Urothelium cell line (cell line): ENCODE measurements at places on chromosomes 2 and 18.

GRCh38 chr18:25734336-25734735 lies 356.1 kb downstream of the SS18 start:
- no peak for DNase-seq

DNA sequence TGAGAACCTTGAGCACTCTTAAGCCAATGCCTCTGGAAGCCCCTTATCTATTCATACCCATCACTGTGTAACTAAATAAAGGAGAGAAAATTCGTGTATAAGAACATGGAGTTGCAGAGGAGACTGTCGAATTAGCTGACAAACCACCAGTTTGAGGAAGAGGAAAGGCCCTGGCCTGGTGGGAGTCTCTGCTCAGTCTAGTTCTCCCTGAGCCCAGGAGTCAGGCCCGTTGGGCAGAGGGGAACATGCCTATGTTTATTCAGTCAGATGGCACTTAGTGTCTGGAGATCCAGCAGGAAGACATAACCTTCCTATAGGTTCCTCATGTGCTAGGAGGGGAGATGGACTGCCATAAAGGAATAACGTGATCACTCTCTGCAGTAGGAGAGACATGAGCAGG lies 60.3 kb downstream of the MGAT5 start:
- DNase-seq = no peak

DNA sequence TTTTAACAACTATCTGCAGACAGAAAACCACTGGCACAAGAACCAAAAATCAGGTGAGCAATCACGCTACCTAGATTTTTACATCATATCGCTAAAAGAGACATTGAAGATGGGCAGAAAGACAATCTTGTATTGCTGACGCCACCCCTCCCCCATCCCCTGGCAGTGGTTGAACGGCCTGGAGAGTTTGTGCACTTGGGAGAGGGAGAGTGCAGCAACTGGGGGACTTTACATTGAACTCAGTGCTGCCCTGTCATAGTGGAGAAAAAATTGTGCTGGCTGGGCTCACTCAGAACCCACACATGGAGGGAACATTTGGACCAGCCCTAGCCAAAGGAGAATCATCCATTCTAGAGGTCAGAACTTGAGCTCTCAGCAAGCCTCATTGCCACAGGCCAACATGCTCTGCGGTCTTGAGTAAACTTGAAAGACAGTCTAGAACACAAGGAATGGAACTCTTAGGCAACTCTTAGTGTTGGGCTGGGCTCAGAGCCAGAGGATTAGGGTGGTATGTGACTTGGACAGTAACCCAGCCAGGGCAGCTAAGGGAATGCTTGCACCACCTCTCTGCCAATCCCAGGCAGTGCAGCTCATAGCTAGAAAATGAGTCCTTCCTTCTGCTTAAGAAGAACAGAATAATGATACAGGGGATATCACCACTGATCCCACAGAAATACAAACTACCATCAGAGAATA lies 220.0 kb upstream of the CYP26B1 start:
- peak; percentile 78 for DNase-seq

GRCh38 chr2:56456791-56457190 lies 273.0 kb downstream of the CCDC85A start:
- DNase-seq = no peak

DNA sequence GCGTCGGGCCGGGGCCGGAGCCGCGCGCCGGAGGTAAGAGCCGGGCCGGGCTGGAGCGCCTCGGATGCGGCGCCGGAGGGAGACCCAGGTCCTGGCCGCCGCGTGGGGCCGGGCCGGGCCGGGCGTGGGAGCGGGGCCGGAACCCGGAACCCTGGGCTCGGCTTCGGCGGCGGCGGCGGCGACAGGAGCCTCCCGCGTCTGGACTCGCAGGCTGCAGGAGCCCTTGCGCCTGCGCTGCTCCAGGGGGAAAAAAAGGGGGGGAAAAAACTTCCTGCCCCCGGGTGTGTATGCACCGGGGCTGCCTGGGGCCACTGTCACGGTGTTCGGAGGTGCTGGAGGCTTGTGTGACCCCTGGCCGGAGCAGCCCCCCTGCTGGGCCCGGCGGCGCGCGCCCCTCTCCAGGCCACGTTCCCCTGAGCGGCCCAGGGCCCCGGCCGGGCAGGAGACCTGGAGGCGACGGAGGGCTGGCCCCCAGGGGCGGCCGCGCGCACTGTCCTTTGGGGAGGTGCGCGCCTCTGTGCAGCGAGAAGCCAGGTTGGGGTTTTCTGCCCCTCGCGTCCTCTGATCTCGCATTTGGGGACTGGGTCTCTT lies 864 bp downstream of the KLHL29 start:
- peak; percentile 67 for DNase-seq

GRCh38 chr2:145112467-145112866 lies 592.5 kb upstream of the ZEB2 start:
- no peak for DNase-seq

DNA sequence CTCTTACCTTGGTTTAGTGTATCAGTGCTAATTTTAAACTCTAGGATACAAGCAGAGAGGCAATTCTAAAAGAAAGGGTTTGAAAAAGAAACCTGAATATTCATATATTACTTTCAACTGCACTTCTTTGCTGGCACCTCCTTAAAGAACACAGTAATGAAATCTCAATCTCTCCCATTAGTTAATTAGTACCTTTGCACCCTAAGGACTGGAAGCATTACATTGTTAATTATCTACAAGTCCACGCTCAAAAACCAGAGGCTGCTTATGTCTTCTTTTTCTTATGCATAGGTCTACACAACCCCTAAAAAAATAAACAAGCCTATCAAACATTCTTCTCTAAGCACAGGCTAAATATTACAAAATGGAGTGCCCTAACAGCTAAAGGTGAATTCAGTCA lies 20.2 kb downstream of the EPHA4 start:
- no peak for DNase-seq

- no peak for DNase-seq
Measured at GRCh38 chr2:229059331-229060033, 211.6 kb downstream of the PID1 start.

GRCh38 chr2:61181382-61182058 lies 19.5 kb downstream of the C2orf74 start:
- DNase-seq = no peak

GRCh38 chr18:73647391-73647790 lies 500.2 kb downstream of the FBXO15 start:
- no peak for DNase-seq

DNA sequence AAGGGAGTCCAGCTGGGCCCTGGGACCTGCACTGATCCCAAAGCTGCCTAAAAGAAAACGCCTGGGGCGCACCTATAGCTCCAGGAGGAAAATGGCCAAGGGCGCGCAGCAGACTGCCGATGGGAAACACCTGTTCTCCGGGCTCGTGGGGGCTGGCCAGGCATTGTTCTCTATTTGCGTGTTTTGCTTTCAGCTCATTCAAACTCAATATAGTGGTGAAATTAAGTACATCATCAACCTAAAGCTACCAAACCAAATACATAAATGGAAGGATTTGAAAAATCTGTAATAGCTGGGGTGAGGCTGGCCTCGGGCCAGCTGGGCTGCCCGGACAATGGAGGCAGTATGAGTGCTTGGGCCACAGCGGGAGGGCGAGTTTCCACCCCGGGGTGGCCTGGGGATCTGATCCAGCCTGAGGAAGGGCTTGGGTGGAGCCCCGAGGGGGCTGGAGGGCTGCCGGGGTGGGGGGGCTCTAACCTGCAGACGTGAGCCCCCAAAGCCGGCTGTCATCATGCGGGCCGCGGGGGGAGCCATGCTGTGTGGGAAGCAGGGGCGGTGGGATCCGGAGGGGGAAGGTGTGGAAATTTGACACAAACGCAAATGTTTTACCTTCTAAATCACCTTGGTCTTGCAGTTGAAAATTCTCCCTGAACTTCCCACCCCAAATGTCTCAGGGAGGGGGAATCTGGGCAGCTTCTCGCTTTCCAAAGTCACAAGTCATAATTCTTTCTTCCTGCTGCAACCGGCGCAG lies 77.6 kb downstream of the ASB1 start:
- DNase-seq = no peak

DNA sequence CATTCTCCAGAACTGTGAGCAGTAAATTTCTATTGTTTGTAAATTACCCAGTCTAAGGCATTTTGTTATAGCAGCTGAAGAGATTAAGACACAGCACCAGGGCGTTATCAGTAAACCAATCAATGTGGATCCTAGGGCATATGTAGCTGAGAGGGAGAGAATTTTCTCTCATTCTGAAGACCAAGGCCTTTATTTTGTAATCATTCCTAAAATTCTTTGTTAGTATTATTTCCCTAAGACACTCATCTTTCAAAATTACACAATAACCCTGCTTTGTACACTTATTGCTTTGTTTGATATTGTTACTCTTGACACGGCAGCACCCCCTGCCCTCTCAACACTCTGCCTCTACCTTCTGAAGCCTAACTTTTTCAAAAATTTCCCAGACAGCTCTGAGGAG lies 419.1 kb downstream of the SLC4A3 start:
- DNase-seq = no peak

- no peak for DNase-seq
Measured at GRCh38 chr2:171822525-171823322, 71.3 kb downstream of the SLC25A12 start.

DNA sequence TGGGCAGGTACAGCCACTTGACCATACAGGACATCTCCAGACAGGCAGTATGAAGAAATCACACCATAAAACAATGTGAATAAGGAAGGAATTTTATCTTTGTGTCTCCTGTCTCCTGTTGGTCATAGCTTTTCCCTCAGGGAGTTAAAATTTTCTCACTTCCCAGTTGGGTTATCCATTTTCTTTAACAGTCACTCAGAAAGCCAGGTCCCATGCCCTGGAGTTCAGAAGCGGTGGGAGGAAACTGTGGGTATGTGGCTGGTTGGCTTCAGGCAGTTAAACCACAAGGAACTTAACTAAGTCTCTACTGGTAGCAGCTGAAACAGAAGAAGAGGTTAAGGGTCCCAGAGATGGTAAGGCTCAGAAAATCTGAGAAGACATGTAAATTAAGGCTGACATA lies 6.5 kb upstream of the SMAD2 start:
- DNase-seq = no peak

DNA sequence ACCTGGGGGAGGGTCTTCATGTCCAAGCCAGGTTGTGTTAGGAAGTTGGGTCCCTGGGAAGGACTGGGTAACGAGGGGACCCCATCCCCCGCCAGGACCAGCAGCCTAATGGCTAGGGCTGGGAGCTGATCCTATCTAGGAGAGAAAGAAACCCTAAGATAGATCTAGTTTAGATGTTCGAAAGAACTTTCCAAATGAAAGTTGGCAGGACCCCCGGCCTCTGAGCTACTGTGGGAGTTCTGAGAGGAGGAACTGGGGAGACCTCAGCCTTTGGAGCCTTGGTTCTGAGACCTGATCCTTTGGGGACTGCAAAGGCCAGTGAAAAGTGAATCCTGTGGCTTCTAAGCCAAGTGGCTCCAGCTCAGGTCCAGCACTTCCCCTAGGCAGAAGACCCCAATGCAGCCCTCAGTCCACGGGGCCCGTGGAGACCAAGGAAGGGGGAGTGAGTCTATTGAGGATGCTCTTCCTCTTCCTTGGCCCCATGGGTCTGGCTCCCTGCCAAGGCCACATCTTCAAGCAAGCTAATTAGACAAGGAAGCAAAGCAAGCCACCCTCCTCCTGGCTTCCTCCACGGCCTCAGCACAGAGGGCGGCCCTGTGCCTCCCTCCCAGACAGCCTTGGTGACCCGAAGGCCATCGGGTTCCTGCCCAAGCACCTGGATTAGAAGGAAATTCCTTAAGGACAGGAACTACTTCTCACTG lies 23.5 kb downstream of the CCT7 start:
- DNase-seq = no peak

DNA sequence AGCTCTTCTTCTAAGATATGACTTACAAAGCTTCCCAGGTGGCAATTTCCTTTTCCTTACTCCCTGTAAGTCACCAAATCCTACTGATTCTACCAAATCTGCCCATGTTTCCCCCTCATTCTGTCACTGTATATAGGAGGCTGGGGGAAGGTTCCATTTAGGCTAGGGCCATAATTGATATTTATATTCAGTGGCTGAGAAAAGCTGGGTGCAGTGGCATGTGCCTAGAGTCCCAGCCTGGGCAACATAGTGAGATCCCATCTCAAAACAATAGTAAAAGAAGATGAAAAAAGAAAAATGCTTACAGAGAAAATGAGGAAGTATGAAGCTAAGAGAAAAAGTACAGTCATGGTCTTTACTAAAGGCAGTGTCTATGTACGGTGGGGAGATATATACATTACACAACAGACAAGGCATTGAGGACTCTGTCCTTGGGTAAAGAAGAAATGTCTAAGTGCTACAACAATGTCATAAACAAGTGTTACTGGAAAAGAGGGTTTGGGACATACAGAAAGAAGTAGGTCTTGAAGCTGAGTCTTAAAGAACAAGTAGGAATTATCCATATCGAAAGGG lies 4.8 kb downstream of the CWC22 start:
- DNase-seq = no peak

- DNase-seq = no peak
Measured at GRCh38 chr18:79459946-79460480, 64.3 kb downstream of the NFATC1 start.

DNA sequence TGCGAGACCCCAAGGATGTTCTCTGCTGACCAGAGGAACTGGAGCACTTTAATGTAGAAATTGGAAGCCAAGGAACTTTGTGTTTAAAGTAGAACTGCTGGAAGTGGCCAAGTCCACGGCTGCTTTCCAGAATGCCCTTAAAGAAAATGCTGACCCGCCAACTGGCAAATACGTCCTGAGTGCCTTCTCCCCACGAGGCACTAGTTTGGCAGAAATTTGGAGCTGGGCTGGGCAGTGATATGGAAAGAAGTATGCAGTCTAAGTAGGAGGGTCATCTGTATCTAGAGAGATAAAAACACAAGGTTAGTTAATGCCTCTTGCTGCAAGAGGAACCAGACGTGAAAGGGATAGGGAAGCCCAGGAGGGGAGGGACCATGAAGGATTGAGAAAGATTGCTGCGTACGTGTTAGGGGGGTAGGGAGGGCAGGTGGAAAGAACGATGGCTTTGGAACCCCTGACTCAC lies 59.3 kb upstream of the RFX8 start:
- DNase-seq = no peak

GRCh38 chr2:29053223-29053622 lies 21.1 kb downstream of the PCARE start:
- DNase-seq = peak; percentile 63

DNA sequence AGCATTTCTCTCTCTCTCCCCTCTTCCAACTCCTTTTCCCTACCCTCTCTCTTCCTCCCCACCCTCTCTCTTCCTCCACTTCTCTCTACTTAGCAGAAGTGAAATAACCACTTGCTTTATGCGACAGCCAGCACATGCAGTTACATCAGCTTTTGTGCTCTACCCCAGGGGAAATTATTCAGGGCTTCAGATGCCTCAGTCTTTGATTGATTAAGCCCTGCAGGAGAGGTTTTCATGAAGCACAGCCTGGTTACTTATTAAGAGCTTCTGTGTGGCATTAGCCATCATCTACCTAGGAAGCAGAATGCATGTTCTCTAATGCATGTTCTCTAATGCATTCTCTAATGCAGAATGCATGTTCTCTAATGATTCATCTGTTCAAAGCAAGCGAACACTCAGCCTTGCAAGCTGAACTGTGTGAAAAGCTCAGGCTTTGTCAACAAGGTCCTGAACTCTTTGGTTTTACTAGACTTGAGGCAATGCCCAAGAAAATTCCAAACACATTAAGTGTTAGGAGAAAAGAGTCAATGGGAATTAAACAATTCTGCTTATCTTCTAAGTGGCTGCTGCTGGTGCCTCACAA lies 56.1 kb downstream of the LHCGR start:
- no peak for DNase-seq
